ENCODE measurements at places on chromosomes 12 and 14.

GRCh38 chr12:104072099-104072498 is 7.8 kb downstream of the HCFC2 start:
- no peak for DNase-seq

DNA sequence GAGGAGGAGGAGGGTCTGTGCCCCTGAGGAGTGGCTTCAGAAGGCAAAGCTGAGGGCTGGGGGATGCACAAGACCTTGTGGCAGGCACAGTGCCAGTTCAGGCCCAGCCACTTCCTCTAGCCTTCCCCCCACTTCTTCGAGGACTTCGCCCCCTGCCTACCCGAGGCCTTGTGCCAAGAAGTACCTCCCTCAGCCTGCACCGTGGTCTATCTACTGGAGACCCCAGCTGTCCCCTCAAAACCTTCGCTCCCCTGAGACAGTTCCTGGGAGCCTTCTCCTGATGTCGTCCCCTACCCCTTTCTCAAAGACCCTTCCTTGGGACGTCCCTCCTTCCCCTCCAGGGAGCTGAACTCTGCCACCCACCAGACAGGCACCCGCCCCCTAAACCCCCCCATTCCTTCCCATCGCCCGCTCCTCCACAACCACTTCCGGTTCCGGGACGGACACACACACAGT is 604 bp downstream of the ZNF384 start:
- no peak for DNase-seq

DNA sequence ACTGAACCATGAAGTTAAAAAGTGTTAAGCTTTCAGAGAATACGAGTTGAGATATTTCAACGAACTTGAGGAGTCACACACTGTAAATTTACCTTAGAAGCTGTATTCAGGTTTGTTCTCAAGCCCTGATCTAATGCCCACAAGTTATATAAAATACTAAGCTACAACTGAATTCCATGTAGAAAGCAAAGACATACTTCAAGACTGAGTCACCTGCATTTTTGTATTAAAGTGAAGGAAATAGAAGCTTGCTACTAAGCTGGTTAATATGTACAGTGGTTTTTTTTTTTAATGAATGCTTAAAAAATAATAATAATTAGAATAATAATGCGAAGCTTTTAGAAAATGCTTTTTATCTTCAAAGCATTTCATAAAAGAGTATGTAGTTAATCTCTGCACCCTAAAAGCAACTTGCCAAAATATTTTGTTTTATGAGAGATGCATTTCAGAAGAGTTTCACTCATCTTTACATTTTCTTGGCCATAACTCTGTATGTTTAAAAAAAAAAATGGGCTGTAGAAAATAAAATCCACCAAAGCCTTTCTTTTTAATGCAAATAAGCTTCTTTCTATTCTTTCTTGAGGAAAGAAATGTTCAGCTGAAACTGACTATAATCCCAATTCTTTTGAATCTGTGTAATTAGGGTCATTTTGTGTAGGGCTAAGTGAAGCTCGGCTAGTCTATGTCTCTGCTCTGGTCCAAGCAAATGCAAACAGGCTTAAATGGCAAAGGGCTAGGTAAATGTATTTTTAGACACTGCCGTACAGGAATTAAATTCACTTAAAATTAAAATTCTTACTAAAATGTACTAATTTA is 1047.5 kb upstream of the FLRT2 start:
- DNase-seq, result no peak

DNA sequence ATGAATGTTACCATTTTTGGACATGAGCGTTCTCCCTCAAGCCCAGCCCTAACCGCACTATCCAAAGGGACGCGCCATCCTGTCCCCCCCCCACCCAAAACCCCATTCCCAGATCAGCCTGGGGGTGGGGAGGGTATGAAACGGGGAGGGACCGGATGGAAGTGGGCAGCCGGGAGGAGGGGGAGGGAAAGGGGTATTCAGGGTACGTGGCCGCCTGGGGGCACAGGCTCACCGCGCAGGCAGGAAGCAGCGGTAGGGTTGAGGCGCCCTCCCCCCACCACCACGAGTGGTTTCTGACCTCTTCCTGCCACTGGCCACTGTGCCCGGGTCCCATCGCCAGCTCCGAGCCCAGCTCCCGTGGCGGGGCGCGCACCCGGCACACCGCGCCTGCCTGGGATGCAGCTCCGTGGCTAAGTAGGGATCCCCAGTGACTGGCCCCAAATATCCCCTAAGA is 1.4 kb downstream of the ACTN1 start:
- peak; percentile 47 for DNase-seq

DNA sequence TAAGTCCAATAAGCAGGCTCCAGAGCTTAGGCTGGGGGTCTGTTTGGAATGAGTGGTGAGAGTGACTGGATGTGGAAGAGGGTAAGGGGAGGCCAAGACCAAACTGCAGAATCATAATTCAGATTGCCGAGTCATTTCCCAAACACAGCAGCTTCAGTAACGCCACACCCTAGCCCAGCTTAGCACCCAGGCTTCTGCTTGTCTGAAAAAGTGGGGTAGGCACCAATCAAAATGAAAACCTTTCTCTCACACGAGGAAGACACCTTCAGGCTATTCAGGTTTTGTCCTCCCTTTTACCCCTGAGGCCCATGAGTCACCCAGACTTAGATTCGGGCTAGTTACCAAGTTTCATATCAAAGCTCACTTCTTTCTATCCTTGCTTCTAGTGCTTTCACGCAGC is 306.1 kb downstream of the DAD1 start:
- no peak for DNase-seq

DNA sequence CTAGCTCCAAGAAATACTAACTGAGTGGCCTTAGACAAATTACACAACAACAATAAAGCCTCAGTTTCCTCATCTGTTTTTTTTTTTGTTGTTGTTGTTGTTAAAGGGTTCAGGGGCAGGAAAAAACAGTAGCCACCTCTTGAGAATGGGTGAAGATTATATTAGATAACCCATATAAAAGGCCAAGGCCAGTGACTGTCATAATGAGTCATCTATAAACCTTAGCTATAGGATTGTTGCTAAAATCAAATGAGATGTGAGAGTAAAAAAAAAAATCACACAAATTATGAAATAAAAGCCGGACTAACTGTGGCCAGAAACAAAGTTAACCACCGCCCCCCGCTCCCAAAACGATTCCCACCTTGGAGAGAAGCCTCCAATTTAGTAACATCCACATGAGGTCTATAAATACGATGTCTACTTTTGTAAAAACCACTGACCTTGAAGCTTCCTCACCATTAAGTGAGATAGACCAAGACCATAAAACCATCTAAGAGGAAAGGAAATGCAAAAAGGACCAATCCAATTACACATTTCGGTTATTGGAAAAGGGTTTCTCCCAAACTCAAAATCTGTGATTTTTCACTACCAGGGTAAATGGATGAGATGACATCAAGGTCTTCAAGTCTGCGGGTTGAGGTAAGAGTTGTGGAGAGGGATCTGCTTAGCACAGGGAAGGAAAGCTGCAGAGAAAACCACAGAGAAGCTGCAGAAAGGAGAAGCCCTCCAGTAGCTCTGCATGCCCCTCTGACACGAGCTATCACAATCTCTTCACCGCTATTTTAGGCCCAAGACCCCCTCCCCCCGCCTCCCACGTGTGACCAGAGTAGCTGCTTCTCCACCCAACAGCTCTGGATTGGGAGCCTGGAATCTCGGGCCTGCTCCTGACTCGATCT is 1.0 kb downstream of the NAA25 start:
- peak; percentile 23 for DNase-seq

DNA sequence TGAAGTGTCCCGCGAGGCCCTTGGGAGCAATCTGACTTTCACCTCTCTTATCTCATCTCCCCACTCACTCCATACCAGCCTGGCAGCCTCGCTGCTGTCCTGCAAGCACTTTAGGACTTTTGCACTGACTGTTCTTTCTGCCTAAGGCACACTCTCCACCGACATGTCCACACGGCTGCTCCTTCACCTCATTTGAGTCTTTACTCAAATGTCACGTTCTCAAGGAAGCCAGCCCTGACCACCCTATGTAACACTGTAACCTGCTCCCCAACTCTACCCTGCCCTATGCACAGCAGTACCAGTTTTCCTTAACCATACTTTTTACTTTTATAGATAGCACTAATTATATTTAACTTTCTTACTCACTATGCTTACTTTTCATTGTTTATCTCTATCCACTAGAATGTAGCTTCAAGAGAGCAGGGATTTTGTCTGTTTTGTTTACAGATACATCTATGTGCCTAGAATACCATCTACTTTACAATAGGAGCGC is 32.0 kb downstream of the PRKD1 start:
- DNase-seq, result no peak

DNA sequence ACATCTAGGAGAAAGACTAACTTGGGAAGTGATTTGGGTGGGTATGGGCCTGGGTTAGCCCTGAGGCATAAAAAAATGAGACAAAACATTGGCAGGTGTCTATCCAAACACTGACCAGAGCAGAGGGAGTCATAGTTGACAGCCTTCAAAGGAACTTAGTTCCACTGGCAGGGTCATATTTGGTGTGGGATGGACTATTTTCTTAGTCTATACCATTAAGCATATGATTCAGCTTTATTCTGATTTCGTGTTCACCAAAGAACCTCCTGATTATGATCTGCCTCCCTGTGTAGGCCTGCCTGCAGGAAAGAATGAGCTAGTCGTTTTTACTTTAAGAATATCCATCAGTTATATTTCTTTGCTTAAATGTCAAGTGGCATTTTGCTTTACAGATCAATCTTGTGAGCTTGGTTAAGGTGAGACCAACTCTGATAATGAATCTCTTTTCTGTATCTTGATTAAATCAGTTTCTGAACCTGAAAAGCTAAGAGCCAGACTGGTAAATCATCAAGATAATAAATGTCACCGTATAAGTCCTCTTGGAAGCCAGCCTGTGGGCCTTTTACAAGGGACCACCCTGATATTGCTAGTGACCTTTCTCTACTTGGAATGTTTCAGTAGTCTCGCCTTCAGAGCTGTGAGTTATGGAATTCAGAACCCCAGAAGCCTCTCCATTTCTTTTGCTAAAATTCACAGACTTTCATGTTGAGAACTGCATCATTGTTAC is 182.9 kb downstream of the MON2 start:
- DNase-seq, result no peak

DNA sequence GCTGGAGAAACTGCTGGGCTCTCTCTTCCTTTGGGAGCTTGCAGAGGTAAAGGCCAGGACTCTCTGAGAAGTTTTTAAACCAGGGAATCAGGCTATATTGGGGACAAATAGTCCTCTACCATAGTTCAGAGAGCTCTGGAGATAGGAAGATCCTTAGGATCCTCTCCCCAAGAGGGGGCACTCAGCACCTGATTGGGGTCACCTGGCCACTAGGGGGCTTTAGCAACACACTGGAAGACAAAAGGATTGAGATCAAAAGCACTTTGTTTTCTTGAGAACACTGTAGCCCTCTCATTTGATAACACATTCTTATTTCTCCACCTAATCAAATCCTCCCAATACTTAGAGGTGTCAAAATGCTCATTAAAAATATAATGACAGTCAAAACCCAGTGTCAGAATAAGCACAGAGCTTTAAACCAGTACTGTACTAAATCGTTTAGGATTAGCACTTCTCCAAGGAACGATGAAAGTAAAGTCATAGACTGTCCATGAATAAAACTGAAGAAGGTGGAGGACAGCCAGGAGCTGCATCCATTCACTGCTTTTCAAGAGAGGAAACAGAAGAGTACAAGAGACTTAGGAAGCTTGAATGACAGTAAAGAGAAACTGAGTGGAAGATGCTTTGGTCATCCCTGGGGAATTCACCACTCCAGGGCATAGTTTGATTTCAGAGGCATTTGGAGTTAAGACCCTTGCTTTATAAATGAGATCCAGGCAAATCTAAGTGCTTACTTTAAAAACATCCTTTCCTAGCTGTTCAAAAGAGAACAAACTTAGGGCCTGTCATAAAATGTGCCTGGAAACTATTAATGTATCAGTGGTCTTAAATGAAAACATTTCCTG is 26.5 kb downstream of the BMP4 start:
- peak; percentile 35 for DNase-seq

GRCh38 chr14:22213120-22213519 is 375.9 kb downstream of the DAD1 start:
- no peak for DNase-seq

GRCh38 chr12:88665071-88665470 is 84.8 kb upstream of the KITLG start:
- DNase-seq, result no peak

GRCh38 chr12:60070552-60070951 is 474.7 kb downstream of the SLC16A7 start:
- no peak for DNase-seq

DNA sequence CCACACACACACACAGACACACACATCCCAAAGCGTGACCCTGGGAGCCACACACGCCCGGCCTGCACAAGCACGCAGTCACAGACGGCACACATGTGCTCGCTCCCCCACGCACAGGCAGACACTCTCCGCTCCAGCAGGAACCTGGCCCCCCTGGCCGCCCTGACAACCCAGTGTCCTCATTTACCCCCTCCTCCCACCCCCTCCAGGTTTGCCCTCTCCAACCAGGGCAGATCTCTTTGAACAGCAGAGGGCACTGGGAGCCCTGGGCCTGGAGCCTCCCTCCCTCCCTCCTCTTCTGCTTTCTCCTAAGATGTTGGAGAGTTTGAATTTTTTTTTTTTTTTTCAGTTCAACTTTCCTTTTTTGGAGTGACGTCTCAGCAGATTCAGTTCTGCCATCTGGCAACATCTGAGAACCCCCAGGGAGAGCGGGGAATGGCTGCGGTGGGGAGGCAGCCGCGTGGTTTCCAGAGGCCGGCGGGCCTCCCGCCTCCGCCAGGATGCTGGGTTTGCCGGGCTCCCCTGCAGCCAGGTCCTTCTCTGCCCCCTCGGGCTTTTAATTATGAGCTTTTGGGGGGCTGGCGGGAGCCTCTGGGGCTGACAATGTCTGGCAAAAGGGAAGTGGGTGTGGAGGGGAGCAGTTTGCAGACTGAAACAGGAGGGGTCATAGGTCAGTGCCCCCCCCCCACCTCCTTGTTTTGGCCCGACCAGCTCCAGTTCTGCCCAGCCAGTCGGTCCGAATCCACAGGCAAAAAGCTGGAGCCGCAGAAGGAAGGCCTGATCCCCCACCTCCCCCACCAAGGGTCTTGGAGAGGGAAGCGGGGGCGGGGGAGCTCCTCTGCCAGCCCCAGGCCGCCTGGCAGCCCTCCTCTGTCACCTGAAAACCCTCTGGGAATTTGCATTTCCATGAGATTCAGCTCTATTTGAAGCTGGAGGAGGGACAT is 1.3 kb upstream of the NCOR2 start:
- peak; percentile 79 for DNase-seq

DNA sequence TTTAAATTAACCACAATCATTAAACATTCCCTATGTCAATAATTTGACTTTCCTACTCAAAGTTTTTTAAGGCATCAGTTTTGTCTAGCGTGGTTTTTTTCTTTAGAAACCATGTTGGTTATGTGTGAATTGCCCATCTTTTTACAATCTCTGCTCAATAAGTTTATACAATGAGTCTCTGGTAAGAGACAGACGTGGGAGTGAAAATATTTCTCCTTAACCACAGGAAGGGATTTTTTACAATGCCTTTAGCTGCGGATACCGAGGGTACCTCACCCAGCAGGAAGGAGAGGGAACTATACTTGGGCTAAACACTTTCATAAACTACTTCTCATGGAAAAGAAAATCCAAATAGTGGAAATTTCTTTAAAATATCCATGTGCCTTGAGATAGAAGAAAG is 191.4 kb upstream of the BCL2L14 start:
- no peak for DNase-seq
